Progenitor cell of endocrine pancreas (in vitro differentiated cells): ENCODE measurements at places on chromosomes 13 and 19.

DNA sequence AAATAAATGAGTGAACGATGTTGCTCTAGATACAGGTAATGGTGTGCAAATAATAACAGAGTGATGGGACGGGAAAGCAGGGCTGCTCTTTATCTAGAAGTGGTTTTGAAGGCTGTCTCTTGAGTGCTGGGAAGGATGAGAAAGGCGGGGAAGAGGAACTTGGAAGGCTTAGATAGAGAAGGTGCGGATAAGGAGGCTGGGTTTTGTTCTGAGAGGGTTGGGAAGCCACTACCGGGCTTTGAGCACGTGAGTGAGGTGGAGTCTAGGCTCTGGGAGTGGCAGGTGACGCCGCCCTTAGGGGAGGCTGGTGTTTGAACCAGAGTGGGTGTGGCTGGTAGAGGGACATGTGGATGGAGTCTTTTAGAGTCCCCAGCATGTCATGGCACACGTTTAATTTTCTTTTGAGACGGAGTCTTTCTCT, 811 bp downstream of the ARMC6 start:
- DNase-seq, result no peak

DNA sequence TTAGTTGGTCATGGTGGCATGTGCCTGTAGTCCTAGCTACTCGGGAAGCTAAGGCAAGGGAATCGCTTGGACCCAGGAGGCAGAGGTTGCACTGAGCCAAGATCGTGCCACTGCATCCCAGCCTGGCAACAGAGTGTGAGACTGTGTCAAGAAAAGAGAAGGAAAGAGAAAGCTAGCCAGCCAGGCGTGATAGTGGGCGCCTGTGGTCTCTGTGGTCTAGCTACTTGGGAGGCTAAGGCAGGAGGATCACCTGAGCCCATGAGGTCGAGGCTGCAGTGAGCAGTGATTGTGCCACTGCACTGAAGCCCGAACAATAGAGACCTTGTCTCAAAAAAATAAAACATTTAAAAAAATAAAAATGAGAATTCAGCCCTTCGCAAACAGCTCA, 33.3 kb downstream of the TIMM13 start:
- no peak for DNase-seq

GRCh38 chr19:33630880-33631608, 9.3 kb downstream of the CHST8 start:
- no peak for DNase-seq

GRCh38 chr13:90553159-90553558, 794.3 kb upstream of the MIR17HG start:
- DNase-seq, result no peak

DNA sequence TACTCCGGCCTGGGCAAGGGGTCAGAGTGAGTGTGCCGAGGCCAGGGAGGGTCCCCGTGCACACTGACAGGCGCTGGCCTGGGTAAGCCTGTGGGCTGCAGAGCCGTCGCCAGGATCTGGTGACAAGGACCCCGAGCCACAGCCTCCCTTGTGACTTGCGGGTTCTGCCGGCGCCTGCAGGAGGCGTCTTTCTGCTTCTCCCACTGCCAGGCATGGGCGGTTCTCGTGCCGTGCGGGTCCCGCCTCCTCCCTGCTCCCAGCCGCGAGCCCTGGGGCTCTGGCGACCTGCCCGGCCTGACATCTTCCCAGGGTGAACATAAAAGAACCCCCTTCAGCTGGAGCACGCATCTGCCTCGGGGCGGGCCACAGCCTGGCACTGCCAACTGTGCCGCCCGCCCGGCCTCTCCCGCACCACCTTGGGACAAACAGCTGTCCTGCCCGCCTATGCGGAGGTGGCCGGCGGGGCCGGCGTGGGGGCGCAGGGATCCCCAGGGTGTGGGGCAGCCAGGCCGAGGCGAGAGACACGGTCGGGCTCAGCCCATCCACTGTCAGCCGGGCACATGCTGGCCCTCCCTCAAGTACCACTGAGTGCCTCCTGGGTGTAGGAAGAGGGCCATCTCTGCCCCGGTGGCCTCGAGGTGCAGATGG, 1.5 kb upstream of the HCN2 start:
- DNase-seq, result peak; percentile 41

DNA sequence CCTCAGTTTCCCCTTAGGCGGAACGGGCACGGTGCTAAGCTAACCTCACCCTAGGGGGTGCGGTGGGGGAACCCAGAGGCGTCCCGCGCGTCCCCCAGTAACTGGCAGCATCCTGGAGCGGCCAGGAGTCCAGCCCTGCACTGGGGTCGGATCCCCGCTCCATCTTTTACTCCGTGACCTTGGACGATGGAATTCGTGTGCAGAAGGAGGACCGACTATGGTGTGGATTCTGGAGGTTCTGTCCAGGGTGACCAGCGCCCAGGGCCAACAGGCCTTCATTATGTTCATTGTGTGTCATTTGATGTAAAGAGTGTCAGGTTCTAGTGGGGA, 630 bp downstream of the SPPL2B start:
- no peak for DNase-seq

- no peak for DNase-seq
These were observed 676 bp upstream of the ZNF574 start for GRCh38 chr19:42075364-42075615.

GRCh38 chr19:14410091-14411051, 8.8 kb downstream of the DDX39A start:
- no peak for DNase-seq

GRCh38 chr19:39645800-39646411, 9.8 kb upstream of the LGALS16 start:
- DNase-seq, result peak; percentile 35

- no peak for DNase-seq
These were observed 162.7 kb downstream of the TBC1D4 start for GRCh38 chr13:75319254-75319653.

- DNase-seq, result no peak
These were observed 22.3 kb upstream of the TNFSF11 start for GRCh38 chr13:42551611-42552010.

DNA sequence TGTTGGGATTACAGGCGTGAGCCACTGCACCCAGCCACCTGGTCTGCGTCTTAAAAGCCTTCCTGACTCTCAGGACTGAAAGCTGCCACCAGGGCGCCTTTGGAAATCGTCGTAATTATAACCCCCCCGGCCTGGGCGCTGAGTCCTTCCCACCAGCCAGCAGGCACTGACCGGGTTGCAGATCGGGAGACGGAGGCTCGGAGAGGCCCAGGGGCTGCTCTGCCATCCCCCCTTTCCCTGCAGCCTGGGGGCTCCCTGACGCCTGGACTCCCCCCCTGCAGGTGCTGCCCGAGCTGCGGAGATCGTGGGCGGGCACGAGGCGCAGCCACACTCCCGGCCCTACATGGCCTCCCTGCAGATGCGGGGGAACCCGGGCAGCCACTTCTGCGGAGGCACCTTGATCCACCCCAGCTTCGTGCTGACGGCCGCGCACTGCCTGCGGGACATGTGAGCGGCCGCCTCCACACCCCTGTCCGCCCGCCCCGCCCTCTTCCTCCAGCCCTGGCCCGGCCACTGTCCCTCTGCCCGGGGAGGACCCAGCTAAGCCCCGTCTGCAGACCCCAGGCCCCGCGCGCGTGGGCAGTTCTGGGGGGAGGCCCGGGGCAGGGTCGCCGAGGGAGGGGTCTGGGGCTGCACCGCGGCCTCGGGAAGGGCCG, 2.5 kb downstream of the PRTN3 start:
- no peak for DNase-seq

- no peak for DNase-seq
These were observed 15.4 kb downstream of the FGF14 start for GRCh38 chr13:102386461-102386860.

GRCh38 chr19:39479916-39480315, 722 bp upstream of the TIMM50 start:
- no peak for DNase-seq

DNA sequence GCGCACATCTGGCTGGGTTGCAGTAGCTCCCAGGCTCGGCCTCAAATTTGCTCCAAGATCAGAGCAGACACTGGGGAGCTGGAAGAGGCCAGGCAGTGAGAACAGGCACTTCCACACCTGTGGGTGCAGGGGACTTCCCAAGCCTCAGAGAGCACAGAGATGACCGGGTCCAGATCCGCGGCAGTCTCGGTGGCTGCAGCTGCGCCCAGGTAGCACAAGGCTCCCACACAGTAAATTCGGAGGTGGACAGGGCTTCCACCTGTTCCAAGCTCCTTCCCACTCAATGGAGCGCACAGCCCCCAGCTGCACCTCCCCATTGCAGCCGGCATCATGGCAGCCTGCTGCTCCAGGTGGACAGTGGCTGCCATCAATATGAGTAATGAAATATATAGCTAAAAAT, 1417.4 kb upstream of the SLC10A2 start:
- no peak for DNase-seq

- DNase-seq, result no peak
These were observed 2.2 kb downstream of the CD70 start for GRCh38 chr19:6588508-6589345.

GRCh38 chr19:47432091-47432490, 12.8 kb upstream of the MEIS3 start:
- no peak for DNase-seq

DNA sequence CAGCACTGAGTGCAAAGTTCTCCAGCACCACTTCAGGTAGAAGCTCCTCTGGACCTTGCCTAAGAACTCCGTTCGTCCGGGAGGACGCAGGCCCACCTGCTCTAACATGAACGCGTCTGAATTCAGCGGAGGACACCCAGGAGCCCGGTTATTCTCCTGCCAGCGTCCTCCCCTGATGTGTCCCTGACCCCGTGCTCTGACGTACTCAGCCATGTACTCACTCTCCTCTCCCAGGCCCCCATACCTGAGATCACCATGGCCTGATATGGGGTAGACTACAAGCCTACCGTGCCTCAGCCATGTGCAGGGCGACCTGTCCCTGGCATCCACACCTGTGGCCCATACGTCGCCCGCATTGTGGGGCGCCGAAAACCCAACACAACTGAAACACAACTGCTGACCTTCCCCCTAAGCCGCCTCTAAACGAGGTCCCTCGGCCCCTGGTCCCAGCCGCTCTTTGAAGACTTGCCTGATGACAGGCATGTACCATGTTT, 744 bp upstream of the ZNF584 start:
- DNase-seq, result no peak

GRCh38 chr19:42472402-42473147, 29.8 kb upstream of the CXCL17 start:
- DNase-seq, result no peak

DNA sequence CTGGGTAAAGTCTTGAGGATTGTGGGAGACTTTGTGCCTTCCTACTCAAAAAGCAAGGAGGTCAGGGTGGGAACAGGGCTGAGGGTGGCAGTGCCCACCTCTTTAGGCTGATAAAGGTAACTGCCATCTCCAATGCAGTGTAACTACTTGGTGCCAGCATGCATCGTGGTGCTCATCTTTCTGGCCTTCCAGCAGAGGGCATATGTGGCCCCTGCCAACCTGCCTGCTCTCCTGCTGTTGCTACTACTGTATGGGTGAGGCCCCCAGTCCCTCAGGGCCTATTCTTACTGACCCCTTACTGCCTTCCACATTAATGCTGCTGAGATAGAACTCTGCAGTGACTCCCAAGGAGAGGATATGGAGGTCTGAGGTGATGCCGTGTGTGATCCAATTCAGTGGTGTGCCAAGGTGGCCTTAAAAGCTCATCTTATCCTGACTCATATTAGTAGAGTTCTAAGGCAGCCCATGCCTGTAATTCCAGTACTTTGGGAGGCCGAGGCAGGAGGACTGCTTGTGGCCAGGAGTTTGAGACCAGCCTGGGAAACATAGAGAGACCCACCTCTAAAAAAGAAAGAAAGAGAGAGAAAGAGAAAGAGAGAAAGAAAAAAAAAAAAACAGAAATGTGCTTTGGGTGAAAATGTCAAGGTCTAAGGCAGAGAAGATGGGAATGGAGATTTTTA, 9.7 kb upstream of the ARHGAP45 start:
- DNase-seq, result no peak

- no peak for DNase-seq
These were observed 2193.1 kb downstream of the PCDH9 start for GRCh38 chr13:65036999-65037398.

DNA sequence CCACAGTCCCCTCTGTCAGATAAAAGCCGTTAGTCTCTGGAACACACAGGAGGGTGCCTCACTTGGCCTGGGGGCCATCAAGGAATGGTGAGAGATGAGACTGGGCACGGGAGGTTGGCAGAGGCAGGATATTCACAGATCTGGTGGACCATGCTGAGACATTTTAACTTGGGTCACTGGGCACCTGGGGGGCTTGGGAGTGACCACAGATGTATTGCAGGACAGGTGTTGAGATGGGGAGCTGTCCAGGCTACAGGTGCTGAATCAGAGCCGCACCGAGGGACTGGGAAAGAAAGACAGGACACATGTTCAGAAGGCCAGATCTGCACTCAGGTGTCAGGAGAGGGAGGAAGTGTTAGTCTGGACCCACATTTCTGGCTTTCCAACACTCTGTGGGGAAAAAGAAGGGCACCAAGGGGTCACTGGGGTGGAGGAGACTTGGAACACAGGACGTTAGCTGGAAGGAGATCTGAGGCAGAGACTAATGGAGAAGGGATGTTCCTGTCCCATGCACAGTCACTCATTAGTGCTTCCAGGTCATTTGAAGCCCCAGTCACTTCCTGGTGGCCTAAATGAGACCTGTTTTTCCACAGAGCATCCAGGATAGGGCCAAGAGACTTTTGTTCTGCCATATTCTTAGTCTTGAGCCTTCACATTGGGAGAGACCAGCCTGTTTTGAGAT, 56.1 kb downstream of the CHST8 start:
- peak; percentile 41 for DNase-seq

- no peak for DNase-seq
These were observed 20.3 kb downstream of the ZNF420 start for GRCh38 chr19:37098570-37098969.

DNA sequence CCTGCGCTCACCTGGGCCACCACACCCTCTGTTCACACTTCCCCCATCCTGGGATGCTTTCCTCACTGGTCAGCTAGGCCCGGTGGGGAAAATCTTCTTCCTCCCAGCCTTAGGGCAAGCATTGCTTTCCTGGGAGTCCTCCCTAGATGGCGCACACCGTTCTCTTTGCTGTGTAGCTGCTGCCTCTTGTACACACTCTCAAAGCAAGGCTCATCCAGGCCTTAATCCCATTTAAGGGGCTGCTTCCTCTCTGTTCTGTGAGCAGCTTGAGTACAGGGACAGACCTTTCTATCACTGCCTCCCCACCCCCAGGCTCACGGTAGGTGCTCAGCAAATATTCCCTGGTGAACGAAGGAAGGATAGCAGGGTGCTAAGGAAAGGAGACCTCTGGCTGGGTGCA, 11.1 kb downstream of the SLC7A10 start:
- DNase-seq, result no peak

GRCh38 chr13:80612804-80613203, 271.9 kb upstream of the SPRY2 start:
- no peak for DNase-seq

DNA sequence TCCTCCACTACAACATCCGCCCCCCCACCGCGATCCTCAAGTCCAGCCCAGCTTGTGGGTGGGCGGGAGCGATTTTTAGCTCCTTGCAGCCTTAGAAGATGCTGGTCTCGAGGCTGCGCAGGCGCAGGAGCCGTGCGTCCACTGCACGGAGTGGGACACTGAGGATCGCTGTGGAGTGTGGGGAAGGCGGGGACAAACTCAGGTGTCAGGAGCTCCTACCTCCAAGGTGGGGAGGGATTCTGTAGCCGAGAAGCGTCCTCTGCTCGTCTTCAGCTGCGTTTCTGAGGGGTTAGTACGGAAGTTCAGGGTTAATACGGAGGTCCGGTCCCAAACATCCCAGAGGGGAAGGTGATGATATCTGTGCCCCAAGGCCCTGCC, at the start of gene RTBDN:
Gene RTBDN, minus strand, starts transcription at position 14 of the 378 bp plus-strand sequence. CDS start 4,600 bp downstream, outside the sequence.
- DNase-seq, result no peak

- no peak for DNase-seq
These were observed 27.2 kb upstream of the SEMA6B start for GRCh38 chr19:4586691-4587090.

- DNase-seq, result no peak
These were observed 46.1 kb upstream of the TUBGCP3 start for GRCh38 chr13:112634102-112634501.

GRCh38 chr19:43774103-43774939, 6.5 kb downstream of the KCNN4 start:
- DNase-seq, result peak; percentile 75

- no peak for DNase-seq
These were observed 10.7 kb downstream of the PIBF1 start for GRCh38 chr13:72792640-72793039.
